Stimulated activated CD4-positive, alpha-beta T cell treated with anti-CD3 and anti-CD28 coated beads, Interleukin-12 subunit alpha, Interleukin-12 subunit beta, amount 100 ng/mL, for 4 hours (primary cell): ENCODE measurements at places on chromosomes 2 and 18.

DNA sequence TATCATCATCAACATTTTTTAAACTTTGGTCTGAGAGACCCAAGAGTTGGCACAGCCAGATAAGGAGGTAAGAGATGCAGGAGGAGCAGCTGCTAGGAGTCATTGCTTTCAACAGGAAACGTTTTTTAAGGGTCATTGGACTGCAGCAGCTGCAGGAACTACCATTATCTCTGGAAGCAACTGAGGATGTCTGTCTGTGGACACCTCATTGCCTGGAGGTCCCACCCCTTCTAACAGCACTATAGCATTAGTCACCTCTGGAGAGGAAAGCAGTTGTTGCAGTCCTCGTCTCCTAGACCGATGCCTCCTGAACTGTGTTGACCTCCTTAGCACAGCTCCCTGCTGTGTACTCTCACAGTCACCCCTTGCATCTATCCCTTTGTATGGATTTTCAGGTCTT is 21.5 kb upstream of the FSHR start:
- DNase-seq: no peak

DNA sequence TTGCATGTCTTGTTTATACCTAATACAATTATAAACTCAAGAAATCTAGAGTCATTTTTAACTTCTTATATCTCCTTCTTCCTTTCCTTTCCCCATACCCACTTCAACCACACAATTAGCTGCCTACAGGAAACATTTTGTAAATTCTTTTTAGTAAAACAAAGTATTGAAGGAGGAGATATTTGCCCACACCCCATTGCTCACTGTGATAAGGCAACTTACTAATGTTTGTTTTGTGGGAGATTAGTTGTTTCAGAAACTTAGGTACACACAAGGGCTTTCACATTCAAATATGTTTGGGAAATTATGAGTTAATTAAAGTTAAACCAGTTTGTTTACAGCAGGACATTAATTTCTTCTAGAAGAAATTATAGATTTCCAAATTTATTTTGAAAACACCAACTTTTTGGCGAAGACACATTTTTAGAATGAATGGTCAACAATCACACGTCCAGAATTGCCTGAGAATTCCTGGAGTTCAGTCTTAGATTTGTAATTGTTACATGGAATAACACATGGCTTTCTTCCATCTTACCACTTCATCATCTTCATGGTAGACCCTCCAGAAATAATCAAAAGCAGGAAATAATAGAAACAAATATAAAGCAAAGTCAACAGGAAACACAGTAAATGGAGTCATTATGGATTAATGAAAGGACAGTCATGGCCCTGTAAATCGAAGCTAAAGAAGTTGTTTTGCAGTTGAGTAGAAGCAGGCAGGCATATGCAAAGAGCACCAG is 62.5 kb upstream of the RAB27B start:
- no peak for DNase-seq

DNA sequence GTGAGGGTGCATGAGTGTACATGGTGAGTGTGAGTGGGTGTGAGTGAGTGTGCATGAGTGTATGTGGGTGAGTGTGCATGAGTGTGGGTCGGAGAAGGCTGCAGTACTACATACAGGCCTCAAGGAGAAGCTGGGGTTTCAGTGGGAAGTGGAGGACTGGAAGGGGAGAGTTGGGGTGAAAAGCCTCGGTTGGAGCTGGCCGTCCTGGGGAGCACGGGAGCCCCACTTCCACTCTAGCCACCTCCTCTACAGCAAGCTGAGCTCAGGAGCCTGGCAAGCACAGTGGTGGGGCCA is 68.7 kb upstream of the HPCAL1 start:
- no peak for DNase-seq

- DNase-seq: no peak
Measured at GRCh38 chr18:79479116-79479760, 83.5 kb downstream of the NFATC1 start.

DNA sequence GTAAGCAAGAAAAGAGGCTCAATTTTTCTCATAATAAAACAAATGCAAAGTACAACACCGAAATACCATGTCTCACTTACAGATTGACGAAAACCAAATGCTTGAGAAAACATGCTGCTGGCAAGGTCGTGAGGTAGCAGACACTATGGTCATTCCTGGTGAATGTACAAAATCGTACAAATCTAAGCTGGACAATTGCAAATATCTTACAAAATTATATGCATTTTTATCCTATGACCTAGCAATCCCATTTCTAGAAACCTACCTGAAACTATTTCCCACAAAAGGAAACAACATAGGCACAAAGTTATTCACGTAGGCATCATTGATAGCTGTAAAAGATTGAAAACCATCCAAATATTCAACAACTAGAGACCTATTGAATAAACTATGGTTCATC is 54.0 kb downstream of the SCG2 start:
- no peak for DNase-seq

- no peak for DNase-seq
Measured at GRCh38 chr18:12287684-12288402, 20.2 kb upstream of the TUBB6 start.

- no peak for DNase-seq
Measured at GRCh38 chr2:1045109-1045508, 94.5 kb downstream of the SNTG2 start.

DNA sequence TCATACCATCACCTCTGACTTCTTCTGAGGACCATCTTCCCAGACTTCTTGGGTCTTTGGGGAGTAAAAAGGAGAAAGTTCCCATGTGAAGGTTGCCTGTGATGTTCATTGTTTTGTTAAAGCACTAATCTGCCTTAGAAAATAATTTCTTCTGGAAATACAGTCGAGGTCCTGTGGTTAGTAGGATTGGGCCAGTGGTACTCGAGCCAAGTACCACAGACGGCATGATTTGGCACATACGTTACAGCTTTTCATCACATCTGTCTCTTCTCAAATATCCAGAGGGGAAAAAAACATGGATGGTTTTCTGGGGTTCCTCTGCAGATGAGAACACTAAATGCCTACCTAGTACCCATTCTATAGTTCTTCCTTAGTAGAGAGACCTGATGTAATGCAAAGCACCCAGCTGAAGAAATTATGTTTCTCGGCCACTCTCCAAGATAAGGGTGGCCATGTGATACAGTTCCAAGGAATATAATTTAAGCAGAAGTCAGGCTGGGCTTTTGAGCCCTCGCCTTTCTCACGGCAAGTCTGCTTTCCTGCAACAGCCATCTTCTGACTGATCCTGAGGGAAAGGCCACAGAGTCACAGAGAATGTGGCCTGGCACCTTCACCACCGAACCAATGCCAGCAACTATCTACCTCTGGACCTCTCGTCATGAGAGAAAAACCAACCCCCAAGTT is 161.0 kb downstream of the RNF152 start:
- no peak for DNase-seq

DNA sequence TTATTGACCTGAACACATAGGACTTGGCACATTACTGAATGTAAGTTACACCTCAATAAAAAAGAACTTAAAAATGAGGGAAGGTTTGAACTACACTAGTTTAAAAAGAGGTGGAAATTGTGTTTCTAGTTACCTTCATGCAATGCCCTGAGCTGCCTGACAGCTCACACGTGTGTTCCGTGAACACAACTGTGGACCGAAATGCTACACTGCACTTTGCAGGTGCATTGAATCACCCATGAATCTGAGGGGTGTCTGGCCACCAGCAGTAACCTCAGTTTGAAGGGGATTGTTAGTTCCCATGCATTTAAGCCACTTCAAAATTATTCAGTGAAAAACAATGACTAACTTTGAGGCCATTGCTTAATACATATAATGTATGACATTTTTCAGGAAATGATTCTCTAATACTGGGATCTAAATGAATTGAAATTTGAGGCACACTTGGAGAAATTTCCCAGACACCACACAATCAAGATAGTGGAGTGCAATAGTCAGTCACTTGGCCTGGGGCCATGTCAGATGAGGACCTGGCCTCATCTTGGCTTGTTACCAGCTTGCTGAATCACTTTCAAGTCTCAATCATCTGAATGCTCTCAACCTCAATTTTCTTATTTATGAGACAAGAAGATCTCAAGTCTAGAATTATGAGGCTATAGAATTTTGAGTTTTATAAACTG is 59.3 kb downstream of the MYL12B start:
- no peak for DNase-seq

DNA sequence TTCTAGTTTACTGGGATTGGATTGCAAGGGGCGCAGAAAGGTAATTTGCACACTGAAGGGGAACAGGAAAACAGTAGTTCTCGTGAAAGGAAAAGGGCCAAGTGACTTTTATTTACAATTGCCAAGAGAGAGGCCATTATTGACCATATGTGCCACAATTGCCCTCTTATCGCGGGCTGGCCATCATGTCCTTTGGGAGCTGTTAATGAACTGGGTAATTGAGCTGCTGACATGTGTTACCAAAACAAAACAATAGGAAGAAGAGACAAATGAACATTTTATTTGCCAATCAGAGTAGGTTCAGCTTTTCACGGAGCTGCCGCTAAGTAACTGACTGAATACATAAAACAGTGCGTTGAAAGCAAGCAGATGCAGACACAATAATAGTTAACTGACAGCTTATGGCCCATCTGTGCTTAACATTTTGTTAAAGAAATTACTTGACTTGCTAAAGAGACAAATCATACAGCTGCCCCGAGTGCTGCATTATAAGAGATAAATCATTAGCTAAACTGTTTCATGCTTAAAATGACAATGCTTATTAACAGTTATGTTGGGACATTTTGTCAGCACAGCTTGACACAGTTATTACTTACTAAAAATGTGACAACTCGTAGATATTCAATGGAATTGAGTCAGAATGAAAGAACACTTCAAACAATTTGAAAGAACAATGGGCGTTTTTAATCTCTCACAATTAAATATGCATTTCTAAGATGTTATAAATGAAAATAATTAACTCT is 57.5 kb downstream of the PAX3 start:
- DNase-seq: no peak

DNA sequence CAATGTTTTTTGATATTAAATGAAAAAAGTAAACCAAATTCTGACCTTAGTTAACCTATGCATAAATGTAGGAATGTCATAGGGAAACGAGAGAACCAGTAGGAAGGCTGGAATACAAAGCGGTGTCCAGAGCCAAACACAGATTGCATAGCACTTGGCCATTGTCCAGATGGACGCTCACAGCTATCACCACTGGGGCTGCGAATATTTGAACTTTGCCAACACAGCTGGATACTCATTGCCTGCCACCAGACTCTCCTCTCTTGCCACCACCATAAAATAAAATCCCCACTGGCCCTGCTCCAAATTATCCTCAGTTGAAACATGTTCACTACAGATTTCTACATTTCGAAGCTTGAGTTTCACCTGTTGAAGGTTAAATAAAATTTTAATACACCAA is 159.3 kb upstream of the GULP1 start:
- DNase-seq: no peak

DNA sequence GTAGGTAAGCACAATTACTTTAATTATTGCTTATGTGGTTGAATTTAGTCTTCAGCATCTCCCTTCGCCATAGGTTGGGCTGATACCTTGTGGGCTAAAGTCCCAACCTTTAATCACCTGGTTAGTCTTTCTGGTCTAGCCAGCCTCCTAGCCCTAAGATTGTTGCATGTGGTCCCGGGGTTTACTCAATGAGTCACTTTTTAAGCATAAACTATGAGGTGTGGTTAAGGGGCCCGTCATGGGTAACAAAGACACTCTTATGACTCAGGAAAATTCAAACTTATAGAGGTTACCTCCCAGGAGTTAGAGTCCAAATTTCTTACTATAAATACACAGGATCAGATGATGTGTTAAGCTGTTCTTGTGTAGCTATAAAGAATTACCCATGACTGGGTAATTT is 841.6 kb downstream of the TRIB2 start:
- DNase-seq: no peak

DNA sequence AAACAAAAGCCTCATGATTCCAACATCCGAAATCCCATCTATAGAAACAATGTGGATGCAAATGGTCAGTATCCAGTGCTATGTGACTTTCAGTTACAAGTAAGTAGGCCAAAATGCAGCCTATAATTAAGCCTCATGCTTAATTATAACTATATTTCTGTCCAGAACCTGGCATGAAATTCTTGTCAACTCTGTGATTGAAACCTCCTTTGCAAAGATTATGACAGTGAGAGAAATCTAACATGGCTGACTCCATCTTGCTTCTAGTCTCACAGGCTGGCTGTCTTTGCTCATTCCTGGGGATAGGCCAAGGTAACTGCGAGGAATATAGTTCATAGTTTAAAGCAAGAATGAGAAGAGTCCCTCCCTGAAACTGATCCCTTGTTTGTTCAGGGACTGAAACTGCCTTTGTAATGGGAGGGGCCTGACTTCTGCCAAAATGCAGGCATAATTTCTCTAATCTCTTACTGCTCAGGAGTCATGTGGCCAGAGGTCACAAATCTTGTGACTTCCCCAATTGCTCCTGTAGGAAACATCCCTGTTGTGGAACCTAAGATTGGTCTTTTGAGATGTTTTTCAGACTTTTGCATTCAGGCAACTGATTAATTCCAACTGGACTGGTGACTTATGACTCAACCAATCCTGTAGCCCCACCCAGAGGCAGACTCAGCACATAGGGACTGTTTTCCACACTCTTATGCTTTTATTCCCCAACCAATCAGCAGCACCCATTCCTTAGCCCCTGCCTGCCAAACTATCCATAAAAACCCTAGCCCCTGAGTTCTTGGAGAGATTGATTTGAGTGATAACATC is 84.5 kb upstream of the TLK1 start:
- no peak for DNase-seq

- no peak for DNase-seq
Measured at GRCh38 chr2:7111626-7112025, 194.4 kb downstream of the RNF144A start.

GRCh38 chr18:27500531-27500930 is 315.4 kb upstream of the CHST9 start:
- no peak for DNase-seq

GRCh38 chr2:145669301-145669700 is 1149.4 kb upstream of the ZEB2 start:
- no peak for DNase-seq

DNA sequence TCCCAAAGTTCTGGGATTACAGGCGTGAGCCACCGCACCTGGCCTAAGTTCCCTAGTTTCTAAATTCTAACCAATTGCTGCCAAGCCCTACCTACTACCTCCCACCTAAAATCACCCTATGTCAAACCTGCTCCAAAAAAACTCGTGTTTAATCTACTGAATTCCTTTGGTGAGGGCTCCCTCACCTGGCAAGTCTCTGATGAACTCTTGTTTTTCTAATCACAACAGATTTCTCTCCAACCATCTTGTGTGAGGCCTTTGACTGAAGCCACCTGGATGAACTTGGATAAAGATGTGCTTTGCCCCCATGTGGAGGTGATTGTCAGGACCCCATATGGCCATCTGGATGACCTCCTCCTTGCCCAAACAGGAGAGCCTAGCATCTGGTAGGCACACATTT is 17.4 kb upstream of the SLC35G4 start:
- no peak for DNase-seq

- DNase-seq: no peak
Measured at GRCh38 chr2:219205165-219205538, 1.4 kb upstream of the ZFAND2B start.

DNA sequence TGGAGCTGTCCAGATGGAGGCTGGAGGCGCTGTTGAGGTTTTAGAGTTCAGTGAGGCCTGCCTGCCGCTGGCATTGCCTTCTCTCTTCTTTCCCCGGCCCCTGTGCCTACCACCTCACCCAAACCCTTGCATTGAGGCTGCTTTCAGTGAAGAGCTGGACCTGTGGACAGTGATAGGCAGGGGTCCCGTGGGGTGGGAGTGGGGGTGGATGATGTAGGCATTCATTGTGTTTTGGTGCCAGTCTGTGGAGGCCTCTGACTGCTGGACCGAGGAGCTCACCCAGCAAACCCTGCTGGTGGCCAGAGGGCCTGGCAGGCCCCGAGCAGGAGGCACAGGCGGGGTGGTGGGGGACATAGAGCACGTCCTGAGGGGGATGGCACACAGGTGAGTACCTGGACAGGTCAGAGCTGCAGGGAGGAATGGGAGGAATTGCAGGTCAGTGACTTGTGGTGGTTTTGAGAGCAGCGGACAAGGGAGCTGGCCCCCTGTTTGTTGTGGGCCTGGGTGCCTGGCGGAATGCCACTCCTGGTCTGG is 35.6 kb downstream of the NGEF start:
- no peak for DNase-seq
